ENCODE measurements at places on chromosomes 2 and 18.

- no peak for DNase-seq
Observed at GRCh38 chr2:66717218-66717905, 282.4 kb downstream of the MEIS1 start.

DNA sequence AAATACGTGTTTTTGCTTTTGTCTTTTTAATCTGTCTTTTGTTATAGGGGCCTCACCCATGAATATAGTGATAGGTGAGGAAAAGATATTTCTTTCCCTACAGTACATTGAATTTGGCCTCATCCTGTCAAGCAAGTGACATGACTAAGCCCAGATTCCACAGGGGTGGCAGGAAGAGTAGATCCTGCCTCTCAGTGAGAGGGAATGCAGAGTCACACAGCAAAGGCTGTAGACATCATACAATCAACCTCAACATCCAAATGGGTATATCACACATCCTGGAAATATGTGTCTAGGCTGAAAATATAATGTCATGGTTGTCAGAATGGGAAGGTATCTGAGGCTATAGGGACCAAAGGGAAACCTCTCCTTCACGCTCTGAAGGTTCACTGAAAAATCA is 269.6 kb downstream of the CDH20 start:
- DNase-seq = no peak

DNA sequence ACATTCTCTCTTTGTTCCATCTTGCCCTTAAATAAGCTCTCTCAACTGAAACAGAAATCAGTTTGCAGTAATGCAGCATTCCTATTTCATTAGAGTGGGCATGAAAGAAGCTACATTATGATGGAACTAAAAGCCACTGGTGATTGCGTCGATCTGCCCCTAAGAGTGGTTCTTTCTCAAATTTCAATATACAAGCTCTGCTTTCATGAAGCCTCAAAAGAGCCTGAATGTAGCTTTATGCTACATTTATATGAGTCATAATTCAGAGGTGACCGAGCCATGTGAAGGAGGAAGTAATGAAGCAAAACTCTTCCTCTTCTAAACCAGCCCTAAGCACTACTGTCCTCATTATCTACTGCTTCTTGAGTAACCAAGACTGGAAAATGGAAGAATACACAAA is 64.8 kb upstream of the CYTIP start:
- DNase-seq = no peak

DNA sequence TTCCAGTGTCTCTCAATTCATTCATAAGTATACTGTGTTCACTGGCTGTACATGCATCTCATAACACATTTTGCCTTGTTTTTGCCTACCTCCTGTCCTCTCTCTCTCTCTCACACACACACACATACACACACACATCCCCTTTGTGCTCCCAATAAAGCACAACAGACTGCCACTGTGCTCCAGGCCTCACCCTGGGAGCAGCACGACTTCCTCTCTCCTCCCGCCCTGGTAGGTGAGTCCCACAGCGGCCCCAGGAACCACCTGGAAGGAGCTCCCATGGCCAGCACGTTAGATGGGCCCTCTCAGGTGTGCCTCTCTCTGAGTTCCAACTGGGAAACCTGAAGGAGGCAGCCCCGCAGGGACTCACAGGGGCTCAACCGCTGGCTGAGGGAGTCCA is 65.4 kb downstream of the MARCHF4 start:
- DNase-seq = no peak

DNA sequence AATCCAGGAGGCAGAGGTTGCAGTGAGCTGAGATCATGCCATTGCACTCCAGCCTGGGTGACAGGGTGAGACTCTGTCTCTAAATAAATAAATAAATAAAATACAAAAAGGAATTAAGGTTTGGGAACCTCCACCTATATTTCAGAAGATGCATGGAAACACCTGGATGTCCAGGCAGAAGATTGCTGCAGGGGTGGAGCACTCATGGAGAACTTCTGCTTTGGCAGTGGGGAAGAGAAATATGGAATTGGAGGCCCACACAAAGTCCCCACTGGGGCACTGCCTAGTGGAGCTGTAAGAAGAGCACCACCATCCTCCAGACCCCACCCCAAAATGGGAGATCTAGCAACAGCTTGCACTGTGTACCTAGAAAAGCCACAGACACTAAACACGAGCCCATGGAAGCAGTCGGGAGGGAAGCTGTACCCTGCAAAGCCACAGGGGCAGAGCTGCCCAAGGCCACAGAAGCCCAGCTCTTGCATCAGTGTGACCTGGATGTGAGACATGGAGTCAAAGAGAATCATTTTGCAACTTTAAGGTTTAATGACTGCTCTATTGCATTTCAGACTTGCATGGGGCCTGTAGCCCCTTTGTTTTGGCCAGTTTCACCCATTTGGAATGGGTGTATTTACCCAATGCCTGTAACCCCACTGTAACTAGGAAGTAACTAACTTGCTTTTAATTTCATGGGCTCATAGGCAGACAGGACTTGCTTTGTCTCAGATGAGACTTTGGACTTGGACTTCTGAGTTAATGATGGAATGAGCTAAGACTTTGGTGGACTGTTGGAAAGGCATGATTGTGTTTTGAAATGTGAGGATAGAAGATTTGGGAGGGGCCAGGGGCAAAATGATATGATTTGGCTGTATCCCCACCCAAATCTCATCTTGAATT is 265.3 kb downstream of the ZEB2 start:
- no peak for DNase-seq

Data from endodermal cell (in vitro differentiated cells).